ENCODE measurements at places on chromosomes 4 and X.

DNA sequence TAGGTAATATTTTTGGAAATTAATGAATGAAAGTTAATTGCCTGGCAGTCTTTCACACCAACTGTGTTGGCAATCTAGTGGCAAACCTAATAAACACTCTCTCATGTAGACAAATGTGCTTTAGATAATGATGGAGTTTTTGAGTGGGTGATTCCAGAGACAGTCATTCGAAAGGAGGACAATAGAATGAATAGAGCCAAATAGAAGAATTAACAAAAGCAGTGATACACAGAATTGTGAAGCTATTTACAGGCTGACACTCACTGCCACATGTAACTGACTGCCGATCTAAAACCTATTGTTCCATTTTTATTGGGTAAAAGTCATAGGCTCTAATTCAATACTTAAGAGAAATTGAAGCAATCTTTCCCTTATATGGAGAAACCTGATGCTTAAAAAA, 338.5 kb downstream of the PCDH7 start:
- DNase-seq: no peak

DNA sequence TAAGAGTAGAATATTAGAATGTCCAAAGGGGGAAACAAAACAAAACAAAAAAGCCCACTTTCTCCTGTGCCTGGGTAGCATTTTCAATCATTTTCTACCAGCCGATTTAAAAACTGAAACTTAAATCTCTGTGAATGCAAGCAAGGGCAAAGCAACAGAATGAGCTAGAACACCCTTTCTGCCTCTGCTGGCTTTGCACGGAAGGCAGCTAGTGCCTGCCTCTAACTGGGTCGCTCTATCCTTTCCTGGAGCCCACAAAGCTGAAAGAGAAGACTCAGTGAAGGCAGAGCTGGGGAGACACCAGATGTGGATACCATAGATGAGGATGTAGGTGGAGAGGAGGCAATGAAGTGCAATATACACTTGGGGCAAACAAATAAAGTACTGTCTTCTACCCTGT, 248.9 kb upstream of the TTC29 start:
- no peak for DNase-seq

GRCh38 chr4:155042014-155042413, 166.4 kb upstream of the NPY2R start:
- DNase-seq: no peak

GRCh38 chr4:53068755-53069330, 206.7 kb downstream of the RASL11B start:
- DNase-seq: no peak

GRCh38 chrX:147733369-147733768, 178.3 kb upstream of the FMR1 start:
- DNase-seq: no peak

DNA sequence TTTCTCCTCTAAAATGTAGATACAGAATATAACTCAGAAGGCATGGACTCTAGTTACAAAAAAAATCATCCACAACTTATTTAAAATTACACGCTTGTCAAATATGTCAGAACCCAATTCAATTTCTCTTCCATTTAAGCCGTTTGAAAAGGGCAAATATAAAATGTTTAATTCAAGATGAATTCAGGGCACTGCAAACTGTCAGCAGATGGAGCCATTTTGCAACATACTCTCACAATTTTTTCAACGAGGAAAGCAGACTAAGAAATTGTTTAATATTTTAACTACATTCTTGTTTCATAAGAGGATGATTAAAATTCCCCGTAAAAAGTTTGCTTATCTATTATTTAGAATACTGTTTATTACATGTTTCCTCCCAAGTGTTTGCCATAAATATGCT, 321.3 kb upstream of the CPXCR1 start:
- DNase-seq: no peak

- no peak for DNase-seq
Measured at GRCh38 chr4:73763877-73764276, 23.5 kb downstream of the CXCL8 start.

GRCh38 chr4:176308441-176308840, 11.3 kb upstream of the SPCS3 start:
- no peak for DNase-seq

DNA sequence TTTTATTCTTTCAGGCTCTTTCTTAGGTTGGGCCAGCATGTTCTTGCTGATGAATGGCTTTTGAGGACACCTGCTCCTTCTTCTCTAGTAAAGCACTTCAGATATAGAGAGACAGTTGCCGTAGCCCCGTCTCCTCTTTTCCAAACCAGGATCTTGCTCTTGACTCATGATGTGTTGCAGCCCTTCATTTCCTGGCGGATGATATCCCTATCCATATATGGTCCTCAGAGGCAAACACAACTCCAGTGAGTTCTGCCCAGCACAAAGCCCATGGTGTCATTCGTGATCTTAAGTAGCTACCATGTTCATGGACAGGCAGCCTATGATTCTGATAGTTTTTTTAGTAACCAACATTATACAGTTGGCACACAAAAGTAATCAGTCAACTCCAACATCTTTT, 59.8 kb upstream of the ACSL1 start:
- no peak for DNase-seq

DNA sequence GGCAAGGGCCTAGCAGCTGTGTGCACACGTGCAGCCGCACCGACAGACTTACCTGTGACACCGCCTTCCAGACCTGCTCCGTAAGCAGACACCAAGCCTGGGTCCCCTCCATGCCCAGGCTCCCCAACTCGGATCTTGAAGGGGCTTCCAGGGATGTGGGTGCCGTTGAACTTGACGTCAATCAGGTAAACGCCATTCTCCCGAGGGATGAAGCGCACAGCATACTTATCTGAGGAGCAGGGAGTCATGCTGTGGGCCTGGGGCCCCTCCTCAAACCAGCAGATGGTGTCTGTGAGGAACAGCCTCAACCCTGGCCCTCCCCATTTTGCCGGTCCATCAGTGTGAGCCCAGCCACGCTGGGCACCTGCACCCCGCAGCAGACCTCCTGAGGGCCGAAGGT, 24.5 kb downstream of the FLNA start:
- DNase-seq: no peak

GRCh38 chr4:76257824-76258223, 6.3 kb downstream of the FAM47E start:
- no peak for DNase-seq

GRCh38 chrX:85569686-85570085, 190.2 kb upstream of the POF1B start:
- no peak for DNase-seq

DNA sequence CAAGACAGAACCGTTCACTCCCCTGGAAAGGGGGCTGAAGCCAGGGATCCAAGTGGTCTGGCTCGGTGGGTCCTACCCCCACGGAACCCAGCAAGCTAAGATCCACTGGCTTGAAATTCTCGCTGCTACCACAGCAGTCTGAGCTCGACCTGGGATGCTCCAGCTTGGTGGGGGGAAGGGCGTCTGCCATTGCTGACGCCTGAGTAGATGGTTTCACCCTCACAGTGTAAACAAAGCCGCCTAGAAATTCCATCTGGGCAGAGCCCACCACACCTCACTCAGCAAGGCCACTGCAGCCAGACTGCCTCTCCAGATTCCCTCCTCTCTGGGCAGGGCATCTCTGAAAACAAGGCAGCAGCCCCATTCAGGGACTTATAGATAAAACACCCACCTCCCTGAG, 13.4 kb upstream of the PBDC1 start:
- DNase-seq: no peak

DNA sequence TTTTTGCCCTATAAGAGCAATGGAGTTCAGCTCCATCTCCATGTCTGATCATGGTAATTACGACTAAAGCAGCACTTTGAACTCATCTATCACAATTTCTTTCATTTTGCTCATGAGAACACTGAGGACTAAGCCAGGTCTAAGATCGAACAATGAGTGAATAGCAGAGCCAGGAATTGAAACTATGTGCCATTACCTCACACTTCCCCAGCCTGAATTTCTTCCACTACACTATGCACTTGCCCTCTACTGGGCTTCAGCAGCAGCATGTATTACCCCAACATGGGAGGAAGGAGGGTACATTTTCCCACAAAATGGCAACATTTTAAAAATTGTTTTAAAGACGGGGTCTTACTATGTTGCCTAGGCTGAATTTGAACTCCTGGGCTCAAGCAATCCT, 274.7 kb upstream of the FGF13 start:
- DNase-seq: no peak

GRCh38 chr4:106095408-106095807, 200.1 kb downstream of the NPNT start:
- DNase-seq: no peak

- DNase-seq: peak; percentile 31
Measured at GRCh38 chrX:136953867-136954787, 73.6 kb upstream of the RBMX start.

- DNase-seq: no peak
Measured at GRCh38 chr4:168585168-168586091, 88.6 kb downstream of the PALLD start.

DNA sequence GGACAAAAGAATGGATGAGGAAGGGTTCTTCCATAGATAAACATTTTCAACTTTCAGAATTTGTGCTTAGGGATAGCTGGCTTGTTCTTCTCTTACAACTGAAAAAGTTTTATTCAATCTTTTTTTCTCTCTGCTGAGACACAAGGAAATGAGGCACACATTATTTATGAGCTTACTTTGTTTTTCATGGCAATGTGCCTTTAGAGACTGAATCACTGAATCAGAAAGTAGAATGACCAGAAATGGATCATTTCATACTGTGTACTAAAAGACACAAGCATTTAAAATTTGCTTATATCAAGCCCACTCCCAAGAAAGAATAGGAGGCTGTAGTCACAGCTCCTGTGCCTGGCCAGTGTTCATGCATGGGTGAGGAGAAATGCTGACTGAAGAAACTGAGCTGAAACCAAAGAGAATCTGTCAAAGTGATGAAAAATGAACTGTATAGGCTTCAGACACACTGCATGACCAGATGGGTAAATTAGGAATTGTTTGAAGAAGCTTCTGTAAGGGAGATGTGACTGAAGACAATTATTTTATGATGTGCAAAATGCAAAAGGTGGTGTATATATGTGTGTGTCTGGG, 413.8 kb downstream of the RAPGEF2 start:
- DNase-seq: no peak

- DNase-seq: no peak
Measured at GRCh38 chrX:13463608-13464007, 105.8 kb upstream of the EGFL6 start.

DNA sequence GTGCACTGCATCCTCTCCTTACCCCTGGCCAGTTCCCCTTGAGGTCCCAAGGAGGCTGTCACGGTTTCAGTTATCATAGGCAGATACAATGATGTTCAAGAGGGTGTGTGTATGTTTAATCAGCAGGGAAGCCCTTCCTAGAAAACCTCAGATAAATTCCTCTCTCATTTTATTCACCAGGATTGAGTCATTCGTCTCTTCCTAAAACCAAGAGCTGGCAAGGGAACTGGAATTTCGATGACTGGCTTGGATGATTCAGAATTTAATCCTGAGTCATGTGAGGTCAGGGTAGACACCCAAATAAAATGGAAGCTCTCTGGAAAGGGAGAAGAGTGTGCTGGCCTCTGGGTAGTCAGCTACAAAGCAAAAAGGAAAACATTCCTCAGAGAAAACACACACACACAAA, 106.2 kb upstream of the RAPGEF2 start:
- no peak for DNase-seq

DNA sequence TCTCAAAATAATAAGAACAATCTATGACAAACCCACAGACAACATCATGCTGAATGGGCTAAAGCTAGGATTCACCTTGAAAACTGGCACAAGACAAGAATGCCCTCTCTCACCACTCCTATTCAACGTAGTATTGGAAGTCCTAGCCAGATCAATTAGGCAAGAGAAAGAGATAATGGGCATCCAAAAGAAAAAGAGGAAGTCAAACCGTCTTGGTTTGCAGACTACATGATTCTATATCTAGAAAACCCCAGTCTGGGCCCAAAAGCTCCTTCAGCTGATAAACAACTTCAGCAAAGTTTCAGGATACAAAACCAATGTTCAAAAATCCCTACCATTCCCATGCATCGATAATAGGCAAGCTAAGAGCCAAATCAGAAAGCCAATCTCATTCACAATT, 59.0 kb downstream of the CHM start:
- no peak for DNase-seq

GRCh38 chr4:2900741-2901140, 57.1 kb downstream of the ADD1 start:
- DNase-seq: no peak

DNA sequence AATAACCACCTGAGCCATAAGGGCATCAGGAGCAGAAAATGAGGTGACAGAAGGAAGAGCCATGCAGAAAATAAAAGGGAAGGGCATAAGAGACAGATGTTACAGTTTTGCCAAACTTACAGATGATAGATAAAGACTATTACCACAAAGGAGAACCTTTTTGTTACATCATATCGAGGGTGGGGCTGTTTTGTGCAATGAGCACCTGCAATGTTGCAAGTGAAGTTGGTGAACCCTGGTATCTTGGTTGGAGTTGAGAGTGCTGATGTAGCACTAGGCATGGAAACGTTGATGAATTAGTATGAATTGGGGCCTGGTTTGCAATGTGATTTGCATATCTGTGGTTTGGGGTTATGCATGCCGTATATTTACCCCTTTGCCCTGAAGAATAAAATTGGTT, 119.8 kb upstream of the TEX13D start:
- peak; percentile 88 for DNase-seq

DNA sequence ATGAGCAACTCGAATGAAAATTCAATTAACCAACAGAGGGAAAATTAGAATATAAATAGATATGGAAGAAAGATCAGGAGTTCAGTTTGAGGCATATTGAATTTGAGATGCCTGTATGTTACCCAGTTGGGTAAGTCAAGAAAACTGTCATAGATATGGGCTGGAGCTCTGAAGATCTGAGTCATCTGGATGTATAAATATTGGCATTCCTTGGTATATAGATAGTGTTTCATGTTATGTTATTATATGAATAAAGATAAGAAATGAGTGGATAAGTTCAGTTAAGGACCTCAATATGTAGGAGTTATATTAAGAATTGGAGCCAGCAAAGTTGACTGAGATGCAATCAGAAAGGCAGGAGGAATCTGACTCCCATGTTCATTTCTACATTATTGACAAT, 543.6 kb upstream of the SMIM31 start:
- DNase-seq: no peak

Measured in T-helper 2 cell (primary cell).